ENCODE measurements at places on chromosomes 4 and X.

DNA sequence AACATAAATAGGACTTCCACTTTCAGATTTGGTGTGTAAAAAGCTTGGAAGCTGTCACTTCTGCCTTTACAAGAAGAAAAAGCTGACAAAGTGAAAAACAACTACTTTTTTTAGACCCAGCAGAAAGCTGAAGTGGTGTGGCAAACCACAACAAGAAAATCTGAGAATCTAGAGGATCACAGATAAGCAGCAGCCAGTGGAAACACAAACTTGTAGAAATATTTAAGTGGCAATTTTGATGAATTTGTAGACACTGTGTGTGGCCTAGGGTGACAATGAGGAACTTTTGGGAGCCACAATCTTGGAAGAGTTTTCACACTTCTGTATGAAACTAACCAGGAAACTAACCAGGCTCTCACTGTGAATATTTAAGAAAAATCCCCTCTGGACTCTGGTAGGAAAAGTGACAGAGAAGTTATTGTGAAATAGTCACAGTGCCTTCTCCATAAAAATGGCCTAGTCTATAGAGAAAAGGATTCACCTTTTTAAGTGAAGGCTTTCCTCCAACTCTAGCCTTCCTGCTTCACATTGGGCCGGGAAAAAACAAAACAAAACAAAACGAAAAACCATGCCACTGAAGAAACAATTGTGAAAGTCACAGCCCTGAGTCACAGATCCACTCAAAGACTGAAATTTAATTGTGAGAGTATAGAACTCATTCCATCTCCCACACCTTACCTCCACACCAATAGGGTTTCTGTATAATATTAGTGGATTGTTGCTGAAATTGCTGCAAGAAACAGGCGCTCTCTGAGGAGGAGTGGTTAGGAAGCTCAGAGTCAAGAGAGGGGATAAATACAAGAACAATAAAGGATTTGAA, 26.7 kb upstream of the GUCY1A1 start:
- DNase-seq = no peak

DNA sequence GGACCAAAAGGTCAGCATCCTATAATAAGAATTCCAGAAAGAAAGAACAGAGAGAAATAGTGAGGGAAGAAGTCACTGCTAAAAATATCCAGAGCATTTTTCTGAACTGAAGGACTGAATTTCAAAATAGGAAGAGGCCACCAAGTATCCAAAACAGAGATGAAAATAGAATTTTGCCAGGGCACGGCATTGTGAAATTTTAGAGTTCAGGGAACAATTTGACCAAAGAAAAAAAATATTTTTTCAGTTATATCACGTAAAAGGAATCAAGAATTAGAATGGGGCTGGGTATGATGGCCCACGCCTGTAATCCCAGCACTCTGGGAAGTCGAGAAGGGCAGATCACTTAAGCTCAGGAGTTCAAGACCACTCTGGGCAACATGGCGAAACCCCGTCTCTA, 65.4 kb downstream of the FGFBP1 start:
- no peak for DNase-seq

DNA sequence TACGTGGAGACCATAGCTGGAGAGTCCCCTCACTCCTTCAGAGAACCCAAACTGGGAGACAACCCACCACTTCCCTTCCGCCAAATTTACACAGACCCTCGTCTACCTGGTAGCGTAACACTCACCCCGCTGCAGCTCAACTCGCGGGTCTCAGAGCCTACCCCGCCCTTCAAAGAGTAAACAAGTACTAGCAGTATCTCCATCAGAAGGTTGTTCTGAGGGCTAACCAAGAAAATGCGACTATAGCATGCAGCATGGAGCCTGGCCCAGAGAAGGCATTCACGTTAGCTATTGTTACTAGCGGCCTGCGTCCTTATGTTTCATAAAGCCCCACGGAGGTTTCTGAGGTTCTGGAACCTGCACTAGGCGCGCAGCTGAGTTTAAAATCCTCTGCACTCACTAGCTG, 531 bp upstream of the MANBA start:
- no peak for DNase-seq

DNA sequence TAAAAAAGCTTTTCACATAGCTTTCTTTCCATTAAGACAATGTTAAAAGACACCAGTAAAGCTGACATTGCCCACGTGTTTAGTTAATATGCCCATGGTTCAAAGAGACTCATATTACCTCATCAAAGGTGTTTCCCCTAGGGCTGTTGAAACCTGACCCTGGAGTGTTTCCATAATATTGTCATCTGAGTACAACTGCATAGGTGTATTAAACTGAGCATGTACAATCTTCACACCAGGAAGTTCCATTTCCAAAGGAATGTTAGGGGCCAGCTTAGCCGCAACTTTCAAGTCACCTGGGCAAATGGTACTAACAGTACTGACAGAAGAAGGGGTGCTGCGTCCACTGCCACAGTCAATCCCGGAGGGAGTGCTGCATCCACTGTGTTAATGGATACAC, 27.1 kb downstream of the PDLIM3 start:
- DNase-seq = no peak

- no peak for DNase-seq
Observed at GRCh38 chr4:66331761-66332160, 661.5 kb upstream of the EPHA5 start.

DNA sequence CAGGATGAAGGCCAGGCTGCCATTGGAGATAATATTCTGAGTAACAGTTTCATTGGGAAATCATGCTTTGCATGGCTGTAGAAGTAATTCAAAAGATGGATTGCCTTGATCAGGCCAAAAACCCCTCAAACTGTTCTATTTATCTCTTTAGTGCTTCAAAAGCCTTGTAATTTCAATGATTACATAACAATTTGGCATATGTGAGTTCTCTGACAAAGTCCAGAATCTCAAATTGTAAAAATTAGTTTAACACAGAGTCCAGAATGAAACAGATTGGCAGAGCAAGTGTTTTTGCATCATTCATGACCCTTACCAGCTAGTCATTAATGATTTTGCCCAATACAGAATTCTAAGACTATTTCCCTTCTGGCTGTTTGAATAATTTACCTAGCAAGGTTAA, 347.3 kb downstream of the SPRY1 start:
- no peak for DNase-seq

- no peak for DNase-seq
Observed at GRCh38 chr4:88592600-88593448, 544 bp downstream of the HERC3 start.

- DNase-seq = no peak
Observed at GRCh38 chrX:70324326-70324725, 34.4 kb downstream of the KIF4A start.

DNA sequence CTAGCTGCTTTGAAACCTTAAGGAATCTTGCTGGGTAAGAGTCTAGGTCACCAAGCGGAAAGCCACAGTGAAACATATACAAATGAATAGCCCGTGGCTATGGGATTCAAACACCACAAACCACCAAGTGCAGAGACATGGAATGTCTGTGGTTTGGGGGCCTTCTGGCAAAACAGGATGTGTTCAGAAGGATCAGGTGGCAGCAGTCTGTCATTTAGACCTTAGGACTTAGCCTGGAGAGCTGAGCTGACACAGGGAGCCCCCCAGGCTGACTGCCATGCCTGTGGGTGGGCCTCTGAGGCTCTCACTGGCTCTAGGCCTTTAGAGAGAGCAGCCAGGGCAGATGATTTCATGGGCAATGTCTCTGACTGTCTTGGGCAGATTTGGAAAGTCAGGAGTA, 225.6 kb downstream of the FBXW7 start:
- DNase-seq = no peak

GRCh38 chrX:42524379-42524778, 253.6 kb downstream of the PPP1R2C start:
- DNase-seq = no peak

DNA sequence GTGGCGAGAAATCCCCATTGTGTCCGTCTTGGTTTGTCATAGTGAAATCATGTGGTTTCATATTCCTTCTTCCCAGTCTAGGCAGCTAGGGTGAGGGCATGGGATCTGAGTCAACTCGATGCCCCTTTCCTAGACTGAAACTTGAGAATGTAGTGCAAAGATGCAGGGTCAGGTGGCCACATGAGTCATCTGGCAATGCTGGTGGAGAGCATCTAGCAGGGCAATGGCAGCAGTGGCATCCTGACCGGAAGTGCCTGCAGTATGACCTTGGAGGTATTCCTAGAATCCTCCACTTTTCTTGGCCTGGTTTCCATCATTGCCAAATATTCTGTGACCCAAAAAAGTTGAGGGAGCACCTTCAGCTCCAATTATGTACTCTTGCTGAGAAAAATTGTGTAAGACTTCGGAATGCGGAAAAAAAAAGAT, 39.1 kb upstream of the TMEM184C start:
- DNase-seq = no peak

DNA sequence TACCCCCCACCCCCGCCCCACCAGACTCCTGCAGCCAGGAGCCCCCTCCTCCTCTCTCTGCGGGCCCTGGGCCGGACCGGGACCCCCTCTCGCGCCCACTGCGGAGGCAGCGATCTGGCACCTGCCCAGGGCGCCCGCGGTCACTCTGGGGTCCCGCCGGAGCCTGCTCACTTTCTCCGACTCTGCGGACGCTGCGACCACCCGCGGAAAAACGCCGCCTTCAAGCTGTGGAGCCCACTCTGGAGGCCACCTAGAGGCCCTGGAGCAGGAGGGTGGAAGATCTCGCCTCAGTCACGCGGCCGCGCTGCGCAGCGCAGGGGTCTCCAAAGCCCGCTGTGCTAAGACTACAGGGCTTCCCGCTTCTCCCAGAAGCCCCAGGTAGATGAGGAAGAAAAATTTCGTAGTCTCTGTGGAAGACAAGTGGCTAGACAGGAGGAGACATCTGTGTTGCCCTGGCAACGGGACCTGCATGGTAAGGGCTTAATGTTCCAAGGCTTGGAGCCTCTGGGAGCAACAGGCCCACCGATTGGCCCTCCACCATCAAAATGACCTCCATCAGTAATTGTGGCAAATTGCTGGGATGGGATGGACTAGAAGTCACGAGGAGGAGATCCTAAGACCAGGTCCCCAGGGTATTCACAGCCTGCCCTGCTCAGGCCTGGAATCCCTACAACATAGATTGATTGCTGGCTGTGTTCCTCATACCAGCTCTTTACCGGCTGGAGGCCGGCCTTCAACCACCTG, at the start of gene PNMA6F:
TSS of gene PNMA6F (minus strand) at position 387 of the 744 bp plus-strand sequence. CDS start 1,093 bp downstream, outside the sequence.
- DNase-seq = no peak

GRCh38 chr4:8691151-8691775, 98.7 kb downstream of the CPZ start:
- DNase-seq = no peak

DNA sequence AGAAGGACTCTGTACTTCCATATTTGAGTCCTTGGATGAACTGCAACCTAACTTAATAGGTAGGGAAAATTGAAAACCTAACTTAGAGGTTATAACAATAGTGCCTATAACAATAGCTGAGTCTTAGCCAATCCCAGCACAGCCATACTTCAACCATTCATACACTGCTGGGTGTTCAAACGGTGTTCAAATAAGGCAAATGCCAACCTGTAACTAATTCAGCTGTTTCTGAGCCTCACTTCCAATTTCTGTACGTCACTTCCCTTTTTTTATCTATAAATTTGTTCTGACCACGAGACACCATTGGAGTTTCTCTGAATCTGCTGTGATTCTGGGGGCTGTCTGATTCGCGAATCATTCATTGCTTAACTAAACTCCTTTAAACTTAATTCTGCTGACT, 9.6 kb upstream of the GRSF1 start:
- DNase-seq = no peak

DNA sequence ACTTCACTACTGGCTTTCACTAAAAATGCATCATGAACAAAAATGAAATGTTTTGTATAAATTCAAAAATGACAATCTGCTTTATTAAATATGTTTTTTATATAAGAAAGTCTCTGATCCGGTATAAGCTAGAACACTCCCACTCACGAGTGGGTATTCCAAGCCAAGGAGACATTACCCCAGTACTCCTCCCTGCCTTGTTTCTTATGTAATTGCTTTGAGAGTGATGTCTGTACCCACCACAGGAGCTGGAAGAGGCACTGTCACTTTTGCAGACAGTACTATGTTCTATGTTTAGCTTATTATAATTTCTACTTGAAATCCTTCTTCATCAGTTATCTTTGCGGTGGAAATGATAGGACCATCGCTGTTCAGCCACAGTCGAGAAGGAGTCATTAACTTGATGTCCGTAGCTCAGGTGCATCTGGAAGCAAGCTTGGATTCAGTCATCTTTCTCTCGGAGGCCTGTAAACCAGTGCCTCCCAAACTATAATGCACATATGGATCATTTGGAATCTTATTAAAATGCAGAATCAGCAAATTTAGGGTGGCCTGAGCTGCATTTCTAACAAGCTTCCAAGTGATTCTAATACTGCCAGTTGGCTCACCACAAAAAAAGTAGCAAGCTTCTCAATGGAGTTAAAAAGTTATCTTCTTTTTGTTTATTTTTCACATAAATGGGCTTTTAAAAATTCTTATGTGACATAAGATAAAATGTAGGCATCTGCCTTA, 396.4 kb downstream of the GRIA2 start:
- DNase-seq = no peak

DNA sequence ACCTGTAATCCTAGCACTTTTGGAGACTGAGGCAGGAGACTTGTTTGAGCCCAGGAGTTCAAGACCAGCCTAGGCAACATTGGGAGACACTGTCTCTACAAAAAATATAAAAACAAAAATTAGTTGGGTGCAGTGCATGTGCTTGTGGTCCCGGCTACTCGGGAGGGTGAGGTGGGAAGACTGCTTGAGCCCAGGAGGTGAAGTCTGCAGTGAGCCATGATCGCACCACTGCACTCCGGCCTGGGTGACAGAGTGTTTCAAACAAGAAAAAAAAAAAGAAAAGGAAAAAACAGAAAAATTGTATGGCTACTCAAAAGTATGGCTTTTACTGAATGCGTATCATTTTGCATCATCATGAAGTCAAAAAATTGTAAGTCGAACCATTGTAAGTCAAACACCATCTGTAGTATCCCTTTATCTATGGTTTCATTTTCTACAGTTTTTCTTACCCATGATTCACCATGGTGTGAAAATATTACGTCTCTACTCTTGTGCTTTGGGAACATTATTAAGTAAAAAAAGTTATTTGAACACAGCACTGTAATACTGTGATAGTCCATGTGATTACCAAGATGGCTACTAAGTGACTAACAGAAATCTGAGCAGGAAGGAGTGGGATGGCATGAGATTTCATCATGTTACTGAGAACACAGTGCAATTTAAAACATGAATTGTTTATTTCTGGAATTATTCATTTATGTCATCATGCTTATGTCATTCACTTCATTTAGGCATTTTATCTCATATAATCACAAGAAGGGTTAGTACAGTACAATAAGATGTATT, 26.5 kb upstream of the MANBA start:
- no peak for DNase-seq

GRCh38 chr4:48667148-48667547, 112.9 kb downstream of the FRYL start:
- DNase-seq = no peak

- no peak for DNase-seq
Observed at GRCh38 chr4:179678093-179678814, 2236.0 kb upstream of the AGA start.

- DNase-seq = no peak
Observed at GRCh38 chrX:20046223-20046622, 55.4 kb upstream of the BCLAF3 start.

- DNase-seq = no peak
Observed at GRCh38 chr4:156558373-156559025, 413.1 kb downstream of the PDGFC start.

All from cortex of kidney (tissue), 1 donor.